ENCODE measurements at places on chromosomes 7 and 10.

DNA sequence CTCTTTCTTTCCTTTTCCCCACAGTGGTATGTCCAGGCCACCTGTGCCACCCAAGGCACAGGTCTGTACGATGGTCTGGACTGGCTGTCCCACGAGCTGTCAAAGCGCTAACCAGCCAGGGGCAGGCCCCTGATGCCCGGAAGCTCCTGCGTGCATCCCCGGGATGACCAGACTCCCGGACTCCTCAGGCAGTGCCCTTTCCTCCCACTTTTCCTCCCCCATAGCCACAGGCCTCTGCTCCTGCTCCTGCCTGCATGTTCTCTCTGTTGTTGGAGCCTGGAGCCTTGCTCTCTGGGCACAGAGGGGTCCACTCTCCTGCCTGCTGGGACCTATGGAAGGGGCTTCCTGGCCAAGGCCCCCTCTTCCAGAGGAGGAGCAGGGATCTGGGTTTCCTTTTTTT is 2.3 kb upstream of the FSCN3 start:
- H3K4me1 ChIP-seq, result peaks cover 9% of the 10 kb centered on the region
- H3K27me3 ChIP-seq, result no peaks in the 10 kb centered on the region
- no peak overlapping the region for H3K4me3 ChIP-seq
- peaks cover 10% of the 10 kb centered on the region for H3K36me3 ChIP-seq
- DNase-seq, result no peak
- H3K27ac ChIP-seq, result no peak overlapping the region

GRCh38 chr7:52249741-52250140 is 785.7 kb upstream of the POM121L12 start:
- no peak for DNase-seq
- no peak overlapping the region for H3K4me3 ChIP-seq
- no peak overlapping the region for H3K27ac ChIP-seq
- H3K27me3 ChIP-seq, result no peaks in the 10 kb centered on the region
- no peaks in the 10 kb centered on the region for H3K36me3 ChIP-seq
- H3K4me1 ChIP-seq, result no peaks in the 10 kb centered on the region

GRCh38 chr10:1977461-1977860 is 240.1 kb upstream of the ADARB2 start:
- H3K4me3 ChIP-seq, result no peak overlapping the region
- H3K4me1 ChIP-seq, result no peaks in the 10 kb centered on the region
- DNase-seq, result no peak
- no peaks in the 10 kb centered on the region for H3K27me3 ChIP-seq
- no peaks in the 10 kb centered on the region for H3K36me3 ChIP-seq

DNA sequence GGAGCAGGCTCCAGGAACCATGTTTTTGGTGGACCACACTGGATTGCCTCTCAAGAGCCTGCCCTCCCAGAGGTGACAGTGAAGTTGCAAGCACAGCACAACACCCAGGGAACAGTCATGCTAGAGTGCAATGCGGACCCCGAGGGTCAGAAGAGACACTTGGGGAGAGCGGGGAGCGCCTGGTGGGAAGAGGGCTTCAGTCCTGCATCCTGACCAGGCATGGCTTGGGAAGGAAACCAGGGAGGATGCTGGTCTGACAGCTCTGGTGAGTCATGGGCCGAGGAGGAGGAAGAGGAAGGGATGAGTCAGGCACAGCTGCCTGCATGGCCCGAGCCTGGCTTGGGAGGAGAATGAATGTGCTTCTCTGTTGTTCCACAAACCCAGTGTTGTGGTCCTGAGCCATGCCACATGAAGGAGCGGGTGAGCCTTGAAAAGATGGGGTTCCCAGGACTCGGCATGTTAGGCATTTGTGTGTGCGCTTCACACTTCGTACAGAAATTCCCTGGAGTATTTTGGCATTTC is 29.5 kb upstream of the ANKRD2 start:
- peaks cover 85% of the 10 kb centered on the region for H3K4me1 ChIP-seq
- peak; percentile 11 for DNase-seq
- H3K4me3 ChIP-seq, result no peak overlapping the region
- H3K36me3 ChIP-seq, result no peaks in the 10 kb centered on the region
- peaks cover 8% of the 10 kb centered on the region for H3K27me3 ChIP-seq
- H3K27ac ChIP-seq, result peak overlapping the region; percentile 90

DNA sequence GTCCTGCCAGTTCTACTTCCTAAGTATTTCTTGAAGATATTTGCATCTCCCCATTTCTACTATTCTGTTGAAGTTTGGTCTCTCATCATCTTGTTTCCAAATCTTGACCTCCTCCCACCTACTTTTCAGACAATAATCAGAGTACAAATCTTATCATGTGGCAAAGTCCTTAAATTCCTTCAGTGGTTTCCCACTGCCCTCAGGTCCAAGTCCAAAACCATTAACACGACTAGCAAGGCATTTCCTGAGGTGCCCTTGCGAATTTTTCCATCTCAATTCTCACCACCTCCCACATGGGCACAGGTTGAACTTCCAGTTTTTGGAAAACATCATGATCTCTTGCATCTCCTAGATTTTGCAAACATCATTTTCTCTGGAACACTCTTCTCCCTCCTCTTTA is 97.2 kb upstream of the CDK1 start:
- no peak overlapping the region for H3K4me3 ChIP-seq
- no peaks in the 10 kb centered on the region for H3K4me1 ChIP-seq
- H3K27me3 ChIP-seq, result no peaks in the 10 kb centered on the region
- H3K27ac ChIP-seq, result no peak overlapping the region

GRCh38 chr7:69896121-69896520 is 297.8 kb downstream of the AUTS2 start:
- H3K4me1 ChIP-seq, result no peaks in the 10 kb centered on the region
- no peak overlapping the region for H3K27ac ChIP-seq
- H3K4me3 ChIP-seq, result no peak overlapping the region
- H3K27me3 ChIP-seq, result no peaks in the 10 kb centered on the region
- DNase-seq, result no peak
- H3K36me3 ChIP-seq, result no peaks in the 10 kb centered on the region

DNA sequence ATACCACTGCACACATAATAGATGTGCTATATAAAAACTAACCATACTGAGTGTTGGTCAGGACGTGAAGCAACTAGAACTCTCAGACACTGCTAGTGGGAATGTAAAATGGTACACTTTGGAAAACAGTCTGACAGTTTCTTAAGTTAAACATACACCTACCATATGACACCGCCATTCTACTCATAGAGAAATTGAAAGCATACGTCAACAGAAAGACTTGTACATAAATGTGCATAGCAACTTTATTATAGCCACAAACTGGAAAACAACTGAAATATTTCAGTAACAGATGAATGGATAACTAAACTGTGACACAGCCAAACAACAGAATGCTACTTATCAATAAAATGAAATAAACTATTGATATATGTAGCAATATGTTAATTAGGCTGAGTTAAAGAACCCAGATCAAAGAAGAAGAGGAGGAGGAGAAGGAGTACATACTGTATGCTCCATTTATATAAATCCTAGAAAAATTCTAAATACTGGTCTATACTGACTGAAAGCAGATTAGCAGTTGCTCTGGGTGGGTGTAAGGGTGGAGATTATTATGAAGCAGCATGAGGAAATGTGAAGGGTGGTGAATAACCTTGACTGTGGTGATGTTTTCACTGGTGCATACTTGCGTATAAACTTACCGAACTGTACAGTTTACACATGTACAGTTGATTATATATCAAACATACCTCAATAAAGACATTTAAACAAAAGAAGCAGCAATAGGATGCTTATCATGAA is 48.6 kb downstream of the ARHGAP21 start:
- no peaks in the 10 kb centered on the region for H3K36me3 ChIP-seq
- no peaks in the 10 kb centered on the region for H3K27me3 ChIP-seq
- no peak overlapping the region for H3K4me3 ChIP-seq
- DNase-seq, result no peak
- H3K4me1 ChIP-seq, result peaks cover under 1% of the 10 kb centered on the region
- H3K27ac ChIP-seq, result no peak overlapping the region

DNA sequence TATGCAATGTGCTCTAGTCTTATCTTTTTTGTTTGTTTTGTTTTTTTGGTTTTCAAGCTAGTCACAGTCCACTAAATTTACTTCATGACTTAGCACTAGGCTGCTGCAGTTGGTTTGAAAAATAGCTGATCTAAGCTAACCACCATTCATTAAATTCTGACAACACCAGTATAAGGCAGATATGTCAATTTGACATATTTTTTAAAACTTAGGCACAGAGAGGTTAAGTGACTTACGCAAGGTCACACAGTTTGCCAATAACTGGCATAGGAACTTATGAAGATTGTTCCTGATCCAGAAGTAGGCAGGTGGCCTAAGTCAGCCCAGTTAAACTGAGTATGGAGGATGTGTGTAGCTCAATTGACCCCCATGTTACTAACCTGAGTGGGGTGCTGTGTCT is 377.3 kb upstream of the NFE2L3 start:
- H3K27me3 ChIP-seq, result no peaks in the 10 kb centered on the region
- no peak overlapping the region for H3K4me3 ChIP-seq
- no peak for DNase-seq
- H3K27ac ChIP-seq, result no peak overlapping the region
- no peaks in the 10 kb centered on the region for H3K36me3 ChIP-seq

- DNase-seq, result no peak
- H3K36me3 ChIP-seq, result no peaks in the 10 kb centered on the region
- H3K27ac ChIP-seq, result no peak overlapping the region
- no peaks in the 10 kb centered on the region for H3K4me1 ChIP-seq
Measured at GRCh38 chr7:22025983-22026382, 80.3 kb upstream of the CDCA7L start.

GRCh38 chr10:61941202-61941681 is 39.7 kb downstream of the ARID5B start:
- H3K27ac ChIP-seq, result peak overlapping the region; percentile 89
- H3K4me3 ChIP-seq, result no peak overlapping the region
- peaks cover 58% of the 10 kb centered on the region for H3K4me1 ChIP-seq
- H3K27me3 ChIP-seq, result no peaks in the 10 kb centered on the region
- H3K36me3 ChIP-seq, result peaks cover 6% of the 10 kb centered on the region

GRCh38 chr7:135801045-135801693 is 52.6 kb upstream of the FAM180A start:
- H3K36me3 ChIP-seq, result no peaks in the 10 kb centered on the region
- no peaks in the 10 kb centered on the region for H3K27me3 ChIP-seq
- H3K27ac ChIP-seq, result no peak overlapping the region
- no peak for DNase-seq
- no peaks in the 10 kb centered on the region for H3K4me1 ChIP-seq

DNA sequence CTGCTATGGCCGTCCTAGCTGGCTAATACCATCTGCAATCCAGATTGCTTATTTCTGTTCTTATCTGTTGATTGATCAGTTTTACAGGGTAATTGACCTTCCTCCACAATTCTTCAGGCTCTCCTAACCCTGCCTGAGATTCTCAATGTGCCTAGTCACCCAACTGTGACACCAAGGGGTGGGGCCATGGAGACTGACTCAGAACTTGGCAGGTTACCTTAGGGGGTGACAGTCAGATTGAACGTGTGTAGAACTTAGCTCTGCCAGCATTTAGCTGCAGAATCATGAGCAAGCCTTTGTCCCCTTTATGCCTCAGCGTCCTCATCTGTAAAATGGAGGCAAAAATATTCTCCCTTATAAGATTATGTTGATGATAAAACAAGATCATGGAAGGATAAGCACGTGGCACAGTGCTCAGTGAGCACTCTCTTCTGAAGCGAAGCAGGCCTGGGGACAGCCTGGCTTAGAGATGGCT is 19.1 kb upstream of the LEP start:
- no peak for DNase-seq
- H3K4me1 ChIP-seq, result no peaks in the 10 kb centered on the region
- no peak overlapping the region for H3K27ac ChIP-seq

- H3K4me1 ChIP-seq, result no peaks in the 10 kb centered on the region
- no peak overlapping the region for H3K4me3 ChIP-seq
- DNase-seq, result no peak
- H3K27ac ChIP-seq, result no peak overlapping the region
- H3K27me3 ChIP-seq, result no peaks in the 10 kb centered on the region
Measured at GRCh38 chr7:87032604-87033339, 26.7 kb downstream of the ELAPOR2 start.

- no peaks in the 10 kb centered on the region for H3K27me3 ChIP-seq
- H3K4me1 ChIP-seq, result peaks cover 17% of the 10 kb centered on the region
- DNase-seq, result no peak
- no peak overlapping the region for H3K27ac ChIP-seq
- peaks cover 49% of the 10 kb centered on the region for H3K36me3 ChIP-seq
Measured at GRCh38 chr7:729140-730000, 2.3 kb upstream of the PRKAR1B start.

GRCh38 chr7:47578579-47579270 is 3.2 kb downstream of the TNS3 start:
- no peak for DNase-seq
- no peak overlapping the region for H3K4me3 ChIP-seq
- H3K27ac ChIP-seq, result peak overlapping the region; percentile 79
- H3K36me3 ChIP-seq, result no peaks in the 10 kb centered on the region

GRCh38 chr7:91182819-91183764 is 81.1 kb upstream of the FZD1 start:
- H3K36me3 ChIP-seq, result no peaks in the 10 kb centered on the region
- no peaks in the 10 kb centered on the region for H3K27me3 ChIP-seq
- H3K27ac ChIP-seq, result no peak overlapping the region

- no peaks in the 10 kb centered on the region for H3K36me3 ChIP-seq
- no peak overlapping the region for H3K27ac ChIP-seq
- H3K4me3 ChIP-seq, result no peak overlapping the region
- no peaks in the 10 kb centered on the region for H3K4me1 ChIP-seq
- no peaks in the 10 kb centered on the region for H3K27me3 ChIP-seq
Measured at GRCh38 chr7:12889391-12889790, 202.0 kb downstream of the ARL4A start.

- H3K4me1 ChIP-seq, result no peaks in the 10 kb centered on the region
- no peaks in the 10 kb centered on the region for H3K27me3 ChIP-seq
- H3K27ac ChIP-seq, result no peak overlapping the region
- H3K36me3 ChIP-seq, result peaks cover 72% of the 10 kb centered on the region
- DNase-seq, result no peak
- no peak overlapping the region for H3K4me3 ChIP-seq
Measured at GRCh38 chr7:105131033-105131656, 117.1 kb downstream of the KMT2E start.

- no peaks in the 10 kb centered on the region for H3K4me1 ChIP-seq
- no peak overlapping the region for H3K4me3 ChIP-seq
- DNase-seq, result no peak
- no peak overlapping the region for H3K27ac ChIP-seq
- no peaks in the 10 kb centered on the region for H3K27me3 ChIP-seq
Measured at GRCh38 chr7:3481435-3481834, 180.4 kb downstream of the SDK1 start.

DNA sequence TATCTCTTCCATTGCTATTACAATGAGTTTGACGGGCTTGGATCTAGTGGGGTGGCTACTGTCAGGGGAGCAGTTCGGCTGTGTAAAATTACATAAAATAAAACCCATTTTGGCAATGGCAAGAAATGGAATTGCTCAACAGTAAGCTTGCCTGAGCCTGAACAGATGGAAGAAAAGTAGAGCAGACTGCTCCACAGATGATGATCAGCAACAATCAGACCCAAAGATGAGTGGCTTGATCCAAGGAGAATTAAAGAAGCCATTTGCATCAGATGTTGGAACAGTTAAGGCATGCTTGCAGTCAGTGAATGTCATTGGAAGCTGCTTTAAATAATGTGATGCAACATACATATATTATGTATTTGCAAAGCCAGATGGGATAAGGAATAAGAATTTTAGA is 256.6 kb upstream of the SMIM30 start:
- no peaks in the 10 kb centered on the region for H3K36me3 ChIP-seq
- no peak overlapping the region for H3K4me3 ChIP-seq
- H3K4me1 ChIP-seq, result no peaks in the 10 kb centered on the region
- DNase-seq, result no peak
